ENCODE measurements at places on chromosomes 12 and 14. TPM values are rescaled to one million over a fixed set of nuclear protein-coding genes. Genes with fewer than 3 reads are reported as not detected.

Gene SLC7A8
- 9.2 TPM for total RNA-seq

Gene C12orf54
- not detected for total RNA-seq

Gene VPS29
- 70.1 TPM for total RNA-seq

Gene ATP5F1B
- 1,661 TPM for total RNA-seq

Gene TBC1D30
- total RNA-seq, result 1.4 TPM

Gene PIP4K2C
- 23.5 TPM for total RNA-seq

Gene ZDHHC22
- 0.12 TPM for total RNA-seq

Gene TAS2R46
- total RNA-seq, result 0.42 TPM

- no peak overlapping the region for H3K4me3 ChIP-seq
- peaks cover 8% of the 10 kb centered on the region for H3K4me1 ChIP-seq
- H3K27ac ChIP-seq, result no peak overlapping the region
- no peaks in the 10 kb centered on the region for H3K27me3 ChIP-seq
- DNase-seq, result no peak
- H3K36me3 ChIP-seq, result no peaks in the 10 kb centered on the region
Observed at GRCh38 chr12:82415402-82415801, 57.1 kb downstream of the METTL25 start.

- no peaks in the 10 kb centered on the region for H3K4me1 ChIP-seq
- DNase-seq, result no peak
- H3K27me3 ChIP-seq, result peaks cover 10% of the 10 kb centered on the region
- no peak overlapping the region for H3K4me3 ChIP-seq
Observed at GRCh38 chr12:80938397-80938796, 663 bp upstream of the LIN7A start.

DNA sequence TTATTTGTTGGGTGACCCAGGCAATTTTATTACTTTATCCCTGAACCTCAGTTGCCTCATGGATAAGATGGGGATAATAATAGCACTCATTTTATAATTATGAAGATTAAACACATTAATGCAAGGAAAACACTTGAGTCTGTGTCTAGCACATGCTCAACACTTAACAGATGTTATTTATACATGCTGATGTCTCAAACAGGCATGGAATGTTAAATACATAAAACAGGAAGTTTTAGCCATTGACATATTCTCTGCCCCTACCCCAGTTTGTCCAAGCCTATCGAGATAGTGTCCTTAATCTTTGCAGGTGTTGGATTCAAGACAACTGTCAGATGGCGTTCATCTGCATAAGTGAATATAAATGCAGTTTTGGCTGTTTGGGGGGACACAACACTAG lies 109.8 kb downstream of the SCAF11 start:
- H3K36me3 ChIP-seq, result peaks cover 6% of the 10 kb centered on the region
- DNase-seq, result no peak
- no peak overlapping the region for H3K4me3 ChIP-seq
- H3K27ac ChIP-seq, result no peak overlapping the region
- no peaks in the 10 kb centered on the region for H3K27me3 ChIP-seq

- no peak overlapping the region for H3K4me3 ChIP-seq
- H3K4me1 ChIP-seq, result peaks cover 46% of the 10 kb centered on the region
- peak; percentile 60 for DNase-seq
- H3K27me3 ChIP-seq, result no peaks in the 10 kb centered on the region
Observed at GRCh38 chr12:93025145-93026103, 96.3 kb upstream of the EEA1 start.

GRCh38 chr12:94150240-94151121 lies 2.1 kb downstream of the PLXNC1 start:
- H3K27me3 ChIP-seq, result peaks cover 72% of the 10 kb centered on the region
- H3K4me3 ChIP-seq, result peak overlapping the region; percentile 72
- no peaks in the 10 kb centered on the region for H3K4me1 ChIP-seq
- no peaks in the 10 kb centered on the region for H3K36me3 ChIP-seq

DNA sequence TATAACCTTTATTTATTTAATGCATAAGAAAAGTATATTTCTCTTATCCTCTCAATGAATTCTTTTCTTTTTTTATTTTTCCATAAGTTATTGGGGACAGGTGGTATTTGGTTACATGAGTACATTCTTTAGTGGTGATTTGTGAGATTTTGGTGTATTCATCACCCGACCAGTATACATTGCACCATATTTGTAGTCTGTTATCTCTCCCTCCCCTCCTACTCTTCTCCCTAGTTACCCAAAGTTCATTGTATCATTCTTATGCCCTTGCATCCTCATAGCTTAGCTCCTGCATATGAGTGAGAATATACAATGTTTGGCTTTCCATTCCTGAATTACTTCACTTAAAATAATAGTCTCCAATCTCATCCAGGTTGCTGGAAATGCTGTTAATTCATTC lies 1900.0 kb upstream of the SEL1L start:
- no peak overlapping the region for H3K4me3 ChIP-seq
- no peaks in the 10 kb centered on the region for H3K36me3 ChIP-seq
- DNase-seq, result no peak
- H3K27me3 ChIP-seq, result no peaks in the 10 kb centered on the region

DNA sequence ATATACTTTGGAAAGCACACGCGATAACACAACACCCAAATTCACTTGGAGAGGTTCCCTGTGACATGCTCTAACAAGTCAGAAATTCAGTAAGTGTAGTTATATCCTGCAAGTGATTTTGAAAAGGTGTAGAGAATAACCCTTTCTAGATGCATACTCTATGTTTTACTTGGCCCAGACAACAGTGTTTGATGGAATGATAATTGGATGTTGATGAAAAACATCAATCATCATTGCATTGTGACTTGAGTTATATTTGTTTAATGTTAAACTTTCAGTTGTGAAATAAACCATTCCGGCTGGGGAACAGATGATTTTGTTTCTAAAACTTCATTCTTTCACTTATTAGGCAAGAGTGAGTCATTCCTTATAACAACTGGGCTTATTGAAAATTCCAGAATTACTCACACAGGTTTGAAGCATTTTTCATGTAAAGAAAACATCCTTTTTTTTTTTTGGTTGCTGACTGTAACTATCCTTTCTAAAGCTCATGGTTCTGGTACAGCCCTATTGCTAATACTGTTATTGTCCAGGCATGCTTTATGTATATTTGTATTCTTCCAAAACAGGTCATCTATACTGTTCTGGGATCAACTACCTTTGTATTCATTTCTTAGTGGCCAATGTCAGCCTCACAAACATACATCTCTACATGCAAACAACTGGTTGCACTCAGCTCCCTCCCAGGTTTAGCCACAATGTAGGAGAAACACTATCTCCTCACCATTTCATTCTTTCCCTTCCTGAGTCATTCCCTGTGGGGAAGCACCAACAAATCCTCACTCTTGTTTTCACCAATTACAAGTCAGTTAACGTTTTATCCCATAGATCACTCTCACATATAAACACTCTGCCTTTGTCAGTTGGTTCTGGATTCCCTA lies 121.2 kb upstream of the LRIG3 start:
- H3K27me3 ChIP-seq, result no peaks in the 10 kb centered on the region
- no peaks in the 10 kb centered on the region for H3K4me1 ChIP-seq
- no peaks in the 10 kb centered on the region for H3K36me3 ChIP-seq
- DNase-seq, result no peak

DNA sequence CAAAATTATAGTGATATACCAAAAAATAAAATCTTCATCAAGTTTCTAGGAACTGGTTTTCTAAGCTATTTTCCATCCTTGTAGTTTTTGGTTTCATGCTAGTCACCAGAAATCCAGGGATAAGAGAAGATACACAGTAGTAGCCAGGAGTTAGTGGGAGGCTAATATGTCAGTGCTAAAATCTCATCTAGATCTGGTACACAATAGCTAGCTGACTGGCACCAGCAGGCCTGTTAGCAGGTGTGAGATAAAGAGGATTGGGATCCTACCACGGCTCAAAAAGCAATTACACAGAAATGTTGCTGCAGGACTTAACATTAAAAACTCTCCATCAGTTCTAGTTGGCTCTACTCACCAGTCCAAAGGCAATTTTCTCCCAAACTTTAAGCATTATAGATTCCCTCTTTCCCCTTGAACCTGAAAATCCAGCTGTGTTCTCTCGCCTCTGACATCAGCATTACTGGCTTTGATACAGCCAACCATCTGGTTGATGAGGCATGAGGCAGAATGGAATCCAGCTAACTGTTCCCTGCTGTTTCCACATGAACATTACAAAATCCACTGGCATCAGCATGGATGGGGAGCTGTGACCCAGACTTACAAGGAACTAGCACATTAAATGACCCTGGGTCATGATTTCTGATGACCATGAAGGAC lies 41.8 kb upstream of the CCDC196 start:
- no peak overlapping the region for H3K4me3 ChIP-seq
- H3K4me1 ChIP-seq, result no peaks in the 10 kb centered on the region
- no peaks in the 10 kb centered on the region for H3K27me3 ChIP-seq

GRCh38 chr14:32480337-32480736 lies 151.2 kb downstream of the AKAP6 start:
- H3K4me1 ChIP-seq, result peaks cover 3% of the 10 kb centered on the region
- no peaks in the 10 kb centered on the region for H3K27me3 ChIP-seq
- no peaks in the 10 kb centered on the region for H3K36me3 ChIP-seq
- H3K27ac ChIP-seq, result no peak overlapping the region

GRCh38 chr14:75150150-75150549 lies 23.3 kb upstream of the NEK9 start:
- H3K4me1 ChIP-seq, result peaks cover 9% of the 10 kb centered on the region
- H3K27me3 ChIP-seq, result no peaks in the 10 kb centered on the region
- H3K4me3 ChIP-seq, result no peak overlapping the region
- H3K27ac ChIP-seq, result peak overlapping the region; percentile 24

DNA sequence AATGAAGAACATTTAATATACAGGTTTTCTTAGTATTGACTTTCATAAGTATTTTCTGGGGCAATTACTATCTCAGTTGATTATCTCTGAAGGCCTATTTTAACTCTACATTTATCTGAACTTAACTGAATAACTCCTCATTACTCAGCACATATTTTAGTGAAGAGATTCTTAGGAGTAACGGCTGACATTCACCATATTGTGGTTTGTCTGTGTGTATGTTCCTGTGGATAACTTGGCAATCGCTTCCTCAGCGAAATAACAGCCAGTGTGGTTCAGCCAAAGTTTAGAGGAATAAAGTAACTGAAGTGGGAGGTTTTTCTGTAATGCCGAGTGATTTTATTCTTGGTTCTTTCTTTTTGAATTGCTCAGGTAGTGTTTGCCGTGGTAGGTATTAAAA lies 168.0 kb downstream of the RAD51B start:
- no peaks in the 10 kb centered on the region for H3K4me1 ChIP-seq
- H3K4me3 ChIP-seq, result no peak overlapping the region
- H3K36me3 ChIP-seq, result no peaks in the 10 kb centered on the region

- H3K4me3 ChIP-seq, result no peak overlapping the region
- no peak overlapping the region for H3K27ac ChIP-seq
- no peak for DNase-seq
- H3K36me3 ChIP-seq, result no peaks in the 10 kb centered on the region
- H3K27me3 ChIP-seq, result peaks cover 12% of the 10 kb centered on the region
- H3K4me1 ChIP-seq, result no peaks in the 10 kb centered on the region
Observed at GRCh38 chr12:9944391-9944790, 12.2 kb upstream of the CLEC2A start.

DNA sequence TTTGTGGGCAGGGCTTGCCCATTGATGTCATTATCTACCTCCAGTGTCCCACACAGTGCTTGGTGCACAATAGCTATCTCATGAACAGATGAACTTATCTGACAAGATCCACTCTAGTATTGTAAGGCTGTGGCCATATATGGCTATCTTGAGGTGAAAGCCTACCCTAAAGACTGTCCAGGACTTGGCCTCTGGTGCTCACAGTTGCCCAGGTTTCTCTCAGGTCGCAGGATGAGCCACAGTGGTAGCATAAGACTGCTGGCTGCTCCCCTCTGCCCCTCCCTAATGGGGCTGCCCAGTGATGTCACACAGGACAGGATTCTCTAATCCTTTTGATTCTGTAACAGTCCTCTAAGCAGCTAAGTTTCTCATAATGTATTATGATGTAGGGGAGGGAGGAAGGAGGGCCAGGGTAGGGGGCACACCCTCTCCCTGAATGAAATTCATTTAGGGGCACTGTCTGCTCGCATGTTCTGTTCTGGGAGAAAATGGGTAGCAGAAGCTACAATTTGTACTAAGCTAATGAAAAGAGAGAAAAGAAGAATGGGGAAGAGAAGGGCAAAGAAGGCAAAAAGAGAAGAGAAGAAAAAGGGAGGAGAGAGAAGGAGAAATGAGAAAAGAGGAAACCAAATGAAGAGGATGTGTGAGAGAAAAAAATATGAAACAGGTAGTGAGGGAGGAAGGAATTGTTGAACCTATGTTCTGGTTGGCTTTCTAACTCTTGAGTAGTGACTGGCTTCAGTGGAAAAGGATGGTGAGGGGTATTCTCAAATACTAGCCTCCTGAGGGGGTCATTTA lies 3.4 kb upstream of the PPM1A start:
- peaks cover 3% of the 10 kb centered on the region for H3K4me1 ChIP-seq
- no peak for DNase-seq
- no peak overlapping the region for H3K27ac ChIP-seq

GRCh38 chr14:20608383-20609110 lies 17.4 kb upstream of the RNASE12 start:
- no peaks in the 10 kb centered on the region for H3K27me3 ChIP-seq
- no peak for DNase-seq
- H3K27ac ChIP-seq, result no peak overlapping the region

DNA sequence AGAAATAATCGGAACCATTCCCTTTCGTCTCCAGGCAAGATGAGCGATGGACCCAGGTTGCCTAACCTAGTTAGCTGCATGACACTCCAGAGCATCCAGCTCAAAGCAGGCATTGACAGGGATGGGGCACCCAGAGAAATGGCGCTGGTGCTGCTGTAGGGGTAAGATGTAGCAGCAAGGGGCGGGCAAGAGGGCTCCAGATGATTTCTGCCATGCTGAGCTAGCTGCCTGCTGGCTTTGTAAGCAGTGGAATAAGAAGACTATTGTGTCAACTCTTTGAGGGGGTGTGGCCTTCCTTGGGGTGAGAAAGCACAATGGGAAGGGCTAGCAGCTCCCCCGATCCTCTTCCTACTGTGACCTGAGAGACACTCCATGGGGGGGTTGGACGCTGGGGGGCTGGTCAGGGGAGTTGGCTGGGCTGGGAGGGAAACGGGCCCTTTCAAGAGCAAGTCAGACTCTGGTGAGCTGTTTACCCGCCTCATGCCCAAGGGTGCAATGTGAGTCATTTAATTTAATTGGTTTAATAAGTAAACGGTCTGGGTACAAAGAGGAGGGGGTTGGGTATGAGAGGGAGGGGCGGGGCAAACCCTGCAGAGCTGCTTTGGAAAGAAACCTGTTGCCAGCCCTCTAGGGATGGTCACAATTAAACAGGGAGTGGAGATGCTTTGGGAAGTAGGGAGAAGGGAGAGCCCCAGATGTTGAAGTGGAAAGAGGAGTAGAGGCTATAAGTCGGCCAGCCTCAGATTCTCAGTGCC lies 50.5 kb downstream of the B4GALNT3 start:
- no peaks in the 10 kb centered on the region for H3K36me3 ChIP-seq
- peaks cover 26% of the 10 kb centered on the region for H3K4me1 ChIP-seq
- no peak for DNase-seq
- no peak overlapping the region for H3K4me3 ChIP-seq
- H3K27me3 ChIP-seq, result no peaks in the 10 kb centered on the region
- peak overlapping the region; percentile 42 for H3K27ac ChIP-seq

- H3K36me3 ChIP-seq, result no peaks in the 10 kb centered on the region
- no peak for DNase-seq
- no peak overlapping the region for H3K4me3 ChIP-seq
- no peak overlapping the region for H3K27ac ChIP-seq
- H3K4me1 ChIP-seq, result no peaks in the 10 kb centered on the region
- no peaks in the 10 kb centered on the region for H3K27me3 ChIP-seq
Observed at GRCh38 chr12:101107032-101107763, 102.8 kb downstream of the SLC5A8 start.

Measured in cardiac muscle cell (in vitro differentiated cells and primary cell).